GM18507 (cell line): ENCODE measurements at places on chromosomes 12 and 14.

DNA sequence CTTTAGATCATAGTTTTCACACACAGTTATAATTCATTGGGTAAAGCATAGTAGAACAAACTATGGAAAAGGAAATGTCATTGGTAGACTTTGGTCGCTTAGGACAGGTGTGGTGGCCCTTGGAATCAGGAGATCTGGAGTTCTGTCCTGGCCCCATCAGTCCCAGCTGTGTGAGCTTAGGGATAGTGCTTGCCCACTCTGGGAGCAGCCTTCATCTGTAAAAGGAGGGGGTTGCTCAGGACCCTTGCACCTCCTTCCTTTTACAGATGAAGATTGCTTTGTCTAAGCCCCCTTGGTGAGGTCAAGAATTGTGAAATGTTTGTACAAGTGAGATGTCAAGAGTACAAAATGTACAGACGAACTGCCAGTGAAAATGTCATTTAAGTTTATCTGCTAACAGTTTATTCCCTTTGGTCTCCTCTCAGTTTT lies 93.2 kb downstream of the BORCS5 start:
- DNase-seq: no peak

- DNase-seq: no peak
Measured at GRCh38 chr12:55925870-55926737, 1.6 kb downstream of the PYM1 start.

GRCh38 chr12:50411051-50411660 lies 10.5 kb downstream of the LARP4 start:
- no peak for DNase-seq

DNA sequence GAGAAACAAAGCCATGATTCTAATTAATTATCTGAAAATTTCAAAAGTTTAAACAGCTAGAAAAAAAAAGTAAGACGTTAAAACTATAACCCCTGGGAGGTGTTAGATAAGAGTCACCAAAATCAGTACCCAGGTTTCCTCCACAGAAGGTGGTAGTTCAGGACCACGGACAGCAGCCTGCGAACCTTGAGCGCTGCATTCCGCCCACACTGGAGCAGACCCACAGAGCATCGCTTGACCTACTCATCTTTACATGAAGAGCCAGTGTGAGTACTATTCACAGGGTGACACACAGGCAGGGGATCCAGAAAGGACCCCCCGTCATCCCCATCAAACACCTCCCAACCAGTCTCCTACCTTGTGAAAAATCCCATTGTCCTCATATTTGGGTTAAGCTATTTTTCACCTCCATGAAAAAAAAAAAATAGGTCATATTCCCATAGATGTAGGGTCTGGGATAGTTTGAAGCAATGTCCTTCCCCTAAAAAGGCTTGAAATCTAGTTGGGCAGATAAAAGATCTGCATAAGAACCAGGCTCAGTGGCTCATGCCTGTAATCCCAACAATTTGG lies 8.8 kb upstream of the CHGA start:
- DNase-seq: no peak

GRCh38 chr12:106249411-106250135 lies 1.8 kb upstream of the CKAP4 start:
- DNase-seq: no peak

DNA sequence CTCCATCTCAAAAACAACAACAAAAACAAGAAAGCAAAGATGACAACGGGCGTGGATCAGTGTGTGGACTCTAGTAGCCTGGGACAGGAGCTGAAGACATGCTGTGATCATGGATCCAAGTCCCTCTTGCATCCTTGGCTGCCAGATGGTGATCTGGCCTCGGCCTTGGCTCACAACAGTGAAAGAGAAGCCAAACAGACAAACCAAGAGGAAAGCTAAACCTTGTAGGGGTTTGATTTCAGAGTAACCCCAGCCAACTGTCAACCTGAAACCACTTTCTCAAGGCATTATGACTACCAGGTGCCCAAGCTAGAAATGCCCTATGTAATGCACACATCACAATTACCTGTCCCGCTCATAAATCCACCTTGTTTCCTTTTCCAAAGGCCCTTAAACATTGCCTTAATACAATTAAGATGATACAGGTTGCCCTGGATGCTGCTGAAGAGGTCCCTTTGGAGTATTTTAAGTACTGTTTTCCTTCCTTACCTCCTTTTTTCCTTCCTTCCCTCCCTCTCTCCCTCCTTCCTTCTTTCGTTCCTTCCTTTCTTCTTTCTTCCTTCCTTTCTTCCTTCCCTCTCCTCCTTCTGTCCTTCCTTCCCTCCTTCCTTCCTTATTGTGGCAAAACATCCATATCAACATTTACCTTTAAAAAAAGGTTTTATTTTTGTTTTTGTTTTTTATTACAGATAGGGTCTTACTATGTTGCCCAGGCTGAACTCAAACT lies 41.4 kb upstream of the NINJ2 start:
- DNase-seq: no peak

DNA sequence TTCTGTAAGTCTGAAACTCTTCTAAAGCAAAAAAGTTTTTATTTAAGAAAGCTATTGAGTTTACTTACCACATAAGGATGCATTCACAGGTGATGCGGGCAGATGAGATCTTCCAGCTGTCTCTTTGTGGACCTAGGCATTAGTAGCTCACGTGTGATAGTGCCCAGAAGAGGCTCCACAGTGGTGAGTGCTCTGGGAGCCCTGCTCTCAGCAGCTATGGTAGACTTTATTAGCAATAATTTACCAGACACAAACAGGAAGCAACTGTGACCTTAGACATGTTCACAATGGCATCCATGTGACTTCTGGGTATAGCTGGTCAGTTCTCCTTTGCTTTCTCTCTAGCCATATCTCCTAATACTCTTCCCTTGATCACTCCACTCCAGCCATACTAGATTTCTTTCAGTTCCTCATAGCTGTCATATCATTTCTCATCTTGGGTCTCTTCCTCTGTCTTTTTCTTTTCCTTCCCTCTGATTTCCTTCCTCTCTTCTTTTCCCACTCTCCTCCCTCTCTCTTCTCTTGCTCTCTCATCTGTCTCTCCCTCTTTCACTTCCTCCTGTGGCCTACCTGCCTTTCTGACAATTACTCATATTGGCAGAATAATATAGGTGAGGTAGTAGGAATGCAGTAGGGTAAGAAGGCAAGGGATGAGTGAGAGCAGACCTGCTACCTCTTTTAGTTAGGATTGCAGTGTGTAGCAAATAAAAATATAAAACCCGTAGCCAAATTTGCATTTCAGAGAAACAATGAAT lies 75.2 kb upstream of the SCAF11 start:
- no peak for DNase-seq

- no peak for DNase-seq
Measured at GRCh38 chr12:123896767-123897166, 75.9 kb downstream of the CCDC92 start.

GRCh38 chr14:55180434-55180833 lies 11.0 kb downstream of the DLGAP5 start:
- DNase-seq: peak; percentile 12

DNA sequence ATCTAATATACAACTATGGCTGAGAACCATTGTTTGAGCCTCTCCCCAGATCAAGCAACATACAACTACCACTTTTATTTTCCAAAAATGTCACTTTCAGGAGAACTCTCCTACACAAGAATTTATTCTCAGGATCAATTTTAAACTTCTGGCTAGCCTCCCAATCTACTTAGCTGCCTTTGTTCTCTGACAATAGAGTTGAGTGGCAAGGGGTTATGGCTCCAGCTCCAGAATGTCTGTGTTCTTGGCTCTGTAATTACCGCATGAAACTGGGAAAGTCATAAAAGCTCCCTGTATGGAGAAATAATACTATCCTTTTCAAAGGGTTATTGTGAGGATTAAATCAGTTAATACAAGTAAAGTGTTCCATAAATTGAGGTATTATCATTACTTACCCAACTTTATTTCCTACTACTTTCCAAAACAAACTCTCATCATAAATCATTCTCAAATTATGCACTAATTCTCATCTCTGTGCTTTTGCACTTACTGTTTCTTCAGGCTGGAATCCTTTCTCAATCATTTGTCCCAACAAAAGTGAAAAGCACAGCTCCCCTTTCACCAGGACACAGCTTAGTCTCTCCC lies 121.9 kb downstream of the GARIN6 start:
- DNase-seq: no peak

- no peak for DNase-seq
Measured at GRCh38 chr12:8452036-8452435, 3.7 kb upstream of the CLEC6A start.

GRCh38 chr14:77541905-77542304 lies 43.3 kb upstream of the ISM2 start:
- DNase-seq: no peak

GRCh38 chr12:46549527-46550265 lies 177.1 kb upstream of the SLC38A2 start:
- no peak for DNase-seq

GRCh38 chr14:104660597-104660996 lies 28.8 kb upstream of the INF2 start:
- DNase-seq: no peak

GRCh38 chr12:132484891-132485441 lies 5.0 kb upstream of the FBRSL1 start:
- no peak for DNase-seq

DNA sequence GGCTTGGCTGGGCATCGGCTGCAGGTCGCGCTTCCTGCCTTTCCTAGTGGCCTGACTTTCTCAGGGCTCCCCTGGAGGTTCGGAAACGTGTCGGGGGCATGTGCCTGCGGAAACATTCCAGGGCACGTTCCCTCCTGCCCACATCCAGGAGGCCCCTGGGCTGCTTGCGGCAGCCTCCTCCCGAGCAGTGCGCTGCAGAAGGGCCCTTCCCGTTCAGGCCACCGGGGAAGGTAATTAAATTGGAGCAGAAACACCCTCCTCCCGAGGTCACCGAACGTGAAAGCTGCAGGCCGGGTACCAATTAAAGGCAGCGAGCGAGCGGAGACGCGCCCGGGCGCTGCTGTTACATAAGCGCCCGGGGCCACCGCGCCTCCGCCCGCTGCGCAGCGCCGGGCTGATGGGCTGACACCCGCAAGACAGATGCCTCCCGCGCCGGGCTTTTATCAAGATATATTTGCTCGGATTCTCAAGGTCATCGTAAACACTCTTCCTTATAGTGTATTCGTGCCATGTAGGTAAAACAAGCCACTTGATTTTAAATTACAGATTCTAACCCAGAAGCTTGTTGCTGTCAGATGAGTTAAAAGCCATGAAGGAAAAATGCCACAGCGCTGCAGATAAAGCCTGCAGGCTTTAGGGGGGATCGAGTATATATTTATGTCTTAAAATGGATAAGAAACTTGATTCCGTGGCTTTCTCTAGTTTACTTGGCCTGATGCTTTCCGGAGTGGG lies 31.4 kb downstream of the SSPN start:
- no peak for DNase-seq

DNA sequence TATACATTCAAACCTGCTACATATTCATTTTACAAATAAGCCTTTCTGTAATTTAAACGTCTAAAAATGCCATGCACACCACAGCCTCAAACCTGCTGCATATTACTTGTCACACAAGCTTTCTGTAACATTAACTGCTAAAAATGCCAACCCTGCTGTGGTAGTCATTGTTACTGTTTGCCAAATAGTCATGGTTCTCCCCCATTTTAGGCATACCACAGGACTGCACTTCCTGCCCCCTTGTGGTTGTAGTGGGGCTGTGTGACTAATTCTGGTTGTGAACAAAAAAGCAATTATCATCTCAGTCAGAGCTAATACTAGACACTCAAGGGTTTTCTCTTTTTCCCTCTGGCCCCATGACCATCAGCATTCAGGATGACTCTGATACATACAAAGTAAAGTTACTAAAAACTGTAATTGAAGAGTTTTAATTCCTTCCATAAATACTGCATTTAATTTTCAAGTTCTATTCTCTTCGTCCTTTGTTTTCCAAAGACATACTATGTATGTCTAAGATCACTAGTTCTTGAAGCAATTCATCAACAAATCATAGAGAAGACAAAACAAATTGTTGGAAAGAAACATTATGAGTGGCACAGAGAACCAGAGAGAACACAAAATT lies 5.7 kb upstream of the SLC35F4 start:
- peak; percentile 25 for DNase-seq

- DNase-seq: no peak
Measured at GRCh38 chr12:19031032-19031431, 98.5 kb upstream of the PLEKHA5 start.

DNA sequence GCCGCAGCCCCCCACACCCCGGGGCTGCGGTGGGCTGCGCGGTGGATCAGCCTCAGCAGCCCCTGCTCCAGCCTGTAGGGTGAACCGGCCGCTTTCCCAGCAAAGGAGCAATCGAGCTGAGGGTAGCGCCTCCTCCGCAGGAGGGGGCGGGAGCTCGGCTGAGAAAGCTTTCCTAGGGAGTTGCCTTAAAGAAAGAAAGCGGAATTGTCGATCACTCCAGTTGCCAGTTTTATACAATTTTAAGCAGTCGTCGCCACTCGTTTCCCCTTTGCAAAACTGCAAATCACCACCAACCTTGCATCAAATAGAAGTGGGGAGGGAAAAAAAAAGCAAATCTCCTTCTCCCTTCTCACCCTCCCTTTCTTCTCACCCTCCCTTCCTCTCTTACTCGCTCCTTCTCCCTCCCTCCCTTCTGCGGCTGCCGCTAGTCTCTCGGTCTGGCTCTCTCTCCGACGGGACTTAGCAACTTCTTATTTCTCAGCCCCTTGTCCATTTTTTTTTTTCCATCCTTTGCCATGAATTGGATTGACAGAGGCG lies at the start of gene PDE3A:
Gene PDE3A, plus strand, starts transcription at position 424 of the 537 bp plus-strand sequence. CDS start 748 bp downstream, outside the sequence.
- DNase-seq: no peak

GRCh38 chr12:114314403-114314802 lies 91.5 kb downstream of the TBX5 start:
- DNase-seq: no peak

GRCh38 chr12:68595241-68595640 lies 15.5 kb upstream of the RAP1B start:
- no peak for DNase-seq

DNA sequence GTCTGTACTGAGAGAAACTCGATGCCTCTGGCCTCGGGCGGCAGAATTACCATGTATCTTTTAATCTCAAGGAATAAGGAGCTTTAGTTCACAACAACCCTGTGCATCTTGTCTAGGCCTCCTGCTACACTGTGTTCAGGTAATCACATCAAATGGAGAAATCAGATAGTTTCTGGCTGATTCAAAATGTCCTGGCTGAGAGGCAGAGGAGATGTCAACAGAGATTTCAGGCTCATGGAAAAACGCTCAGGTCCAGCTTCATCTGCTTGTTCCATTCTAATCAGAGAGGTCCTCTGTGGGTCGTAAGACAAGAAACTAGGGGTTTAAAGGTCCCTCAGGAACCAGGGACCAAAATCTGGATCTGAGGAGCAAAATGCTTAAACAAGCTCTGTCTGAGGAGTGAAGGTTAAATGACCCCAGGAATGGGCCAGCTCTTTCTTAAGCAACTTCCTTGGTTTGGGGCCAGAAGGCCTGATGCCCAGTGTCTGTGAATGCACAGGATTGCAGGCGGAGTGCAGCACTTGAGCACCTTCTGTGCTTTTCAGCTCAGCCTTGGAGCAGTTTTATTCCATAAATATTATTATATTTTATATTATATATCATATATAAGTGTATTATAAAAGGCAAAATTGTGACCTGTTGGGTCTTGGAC lies 170.2 kb upstream of the PRICKLE1 start:
- DNase-seq: no peak
